Activated CD8-positive, alpha-beta T cell treated with anti-CD3 and anti-CD28 coated beads for 36 hours (primary cell): ENCODE measurements at places on chromosomes 5 and 9.

GRCh38 chr5:159509002-159509660 is 178.8 kb upstream of the IL12B start:
- H3K27ac ChIP-seq = no peak overlapping the region
- no peak overlapping the region for H3K4me3 ChIP-seq
- H3K36me3 ChIP-seq = no peaks in the 10 kb centered on the region
- no peak for DNase-seq

- H3K36me3 ChIP-seq = peaks cover 74% of the 10 kb centered on the region
- H3K4me1 ChIP-seq = peaks cover 2% of the 10 kb centered on the region
- no peaks in the 10 kb centered on the region for H3K27me3 ChIP-seq
- no peak for DNase-seq
Measured at GRCh38 chr9:86005253-86005775, 64.4 kb downstream of the NAA35 start.

- H3K27me3 ChIP-seq = no peaks in the 10 kb centered on the region
- peaks cover 20% of the 10 kb centered on the region for H3K4me1 ChIP-seq
- DNase-seq = no peak
- H3K4me3 ChIP-seq = no peak overlapping the region
- H3K27ac ChIP-seq = no peak overlapping the region
- H3K36me3 ChIP-seq = no peaks in the 10 kb centered on the region
Measured at GRCh38 chr5:139686356-139686705, 38.2 kb downstream of the CXXC5 start.

DNA sequence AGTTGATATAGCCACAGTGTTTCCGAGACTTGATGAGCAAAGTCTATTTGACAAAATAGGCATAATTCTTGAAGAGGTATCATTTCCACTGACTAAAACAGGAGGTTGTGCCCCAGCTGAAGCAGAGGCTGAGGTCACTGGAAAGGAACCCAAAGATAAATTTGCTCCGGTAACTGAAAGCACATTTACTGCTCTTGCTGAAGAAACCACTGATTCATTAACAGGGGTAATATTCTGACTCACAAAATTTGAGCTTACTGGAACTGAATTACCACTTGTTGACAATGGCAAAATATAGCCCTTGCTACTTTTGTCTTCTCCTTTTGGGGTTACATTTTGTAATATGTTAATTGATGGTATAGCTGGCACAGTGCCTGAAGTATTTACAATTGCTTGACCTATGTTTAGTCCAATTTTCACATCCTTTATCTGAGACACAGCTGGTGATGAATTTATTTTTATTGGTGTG is 30.2 kb downstream of the MLANA start:
- no peak overlapping the region for H3K27ac ChIP-seq
- no peak for DNase-seq
- H3K27me3 ChIP-seq = no peaks in the 10 kb centered on the region
- H3K4me1 ChIP-seq = peaks cover 2% of the 10 kb centered on the region
- peaks cover 29% of the 10 kb centered on the region for H3K36me3 ChIP-seq
- no peak overlapping the region for H3K4me3 ChIP-seq

DNA sequence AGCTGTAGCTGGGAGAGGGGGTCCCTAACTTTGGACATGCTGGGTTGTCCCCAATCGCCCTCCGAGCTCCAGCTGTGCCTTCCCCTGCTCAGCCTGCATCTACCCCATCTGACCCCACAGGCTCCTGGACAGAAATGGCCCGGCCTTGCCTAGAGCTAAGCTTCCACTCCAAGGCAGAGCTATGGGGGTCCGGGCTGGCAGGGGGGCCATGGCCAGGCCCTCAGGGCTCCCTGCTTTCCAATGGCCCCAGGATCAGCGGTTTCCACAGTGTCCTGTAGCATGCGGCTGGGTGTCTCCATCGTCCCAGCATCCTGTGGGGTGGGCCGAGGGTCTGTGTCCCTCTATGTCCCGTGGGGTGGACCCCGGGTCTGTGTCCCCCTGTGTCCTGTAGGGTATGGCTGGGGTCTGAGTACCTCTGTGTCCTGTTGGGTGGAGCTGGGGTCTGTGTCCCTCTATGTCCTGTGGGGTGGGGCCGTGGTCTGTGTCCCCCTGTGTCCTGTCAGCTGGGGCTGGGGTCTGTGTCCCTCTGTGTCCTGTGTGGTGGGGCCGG is 130.6 kb downstream of the RXRA start:
- H3K4me3 ChIP-seq = peak overlapping the region; percentile 72
- H3K4me1 ChIP-seq = peaks cover 16% of the 10 kb centered on the region
- DNase-seq = no peak
- H3K36me3 ChIP-seq = no peaks in the 10 kb centered on the region

- no peak overlapping the region for H3K27ac ChIP-seq
- H3K27me3 ChIP-seq = peaks cover 29% of the 10 kb centered on the region
- H3K4me1 ChIP-seq = no peaks in the 10 kb centered on the region
- no peak overlapping the region for H3K4me3 ChIP-seq
- H3K36me3 ChIP-seq = no peaks in the 10 kb centered on the region
Measured at GRCh38 chr9:35432076-35432475, 57.8 kb upstream of the RUSC2 start.

DNA sequence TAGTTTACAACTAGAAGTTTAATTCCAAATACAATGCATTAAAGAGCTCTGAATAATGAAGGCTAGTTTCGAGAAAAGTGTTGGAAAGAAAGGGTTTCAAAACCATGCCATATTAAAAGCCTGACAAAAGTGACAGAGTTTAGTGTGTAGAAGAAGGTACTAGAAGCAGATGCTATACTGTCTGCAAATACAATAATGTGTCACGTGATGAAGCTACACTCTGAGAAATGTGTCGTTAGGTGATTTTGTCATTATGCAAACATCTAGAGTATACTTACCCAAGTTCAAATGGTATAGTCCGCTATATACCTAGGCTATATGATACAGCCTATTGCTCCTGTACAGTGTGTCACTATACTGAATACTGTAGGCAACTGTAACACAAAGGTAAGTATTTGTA is 494.1 kb downstream of the TLE1 start:
- H3K27me3 ChIP-seq = no peaks in the 10 kb centered on the region
- no peaks in the 10 kb centered on the region for H3K36me3 ChIP-seq
- no peak for DNase-seq
- no peak overlapping the region for H3K27ac ChIP-seq
- no peak overlapping the region for H3K4me3 ChIP-seq
- H3K4me1 ChIP-seq = no peaks in the 10 kb centered on the region

DNA sequence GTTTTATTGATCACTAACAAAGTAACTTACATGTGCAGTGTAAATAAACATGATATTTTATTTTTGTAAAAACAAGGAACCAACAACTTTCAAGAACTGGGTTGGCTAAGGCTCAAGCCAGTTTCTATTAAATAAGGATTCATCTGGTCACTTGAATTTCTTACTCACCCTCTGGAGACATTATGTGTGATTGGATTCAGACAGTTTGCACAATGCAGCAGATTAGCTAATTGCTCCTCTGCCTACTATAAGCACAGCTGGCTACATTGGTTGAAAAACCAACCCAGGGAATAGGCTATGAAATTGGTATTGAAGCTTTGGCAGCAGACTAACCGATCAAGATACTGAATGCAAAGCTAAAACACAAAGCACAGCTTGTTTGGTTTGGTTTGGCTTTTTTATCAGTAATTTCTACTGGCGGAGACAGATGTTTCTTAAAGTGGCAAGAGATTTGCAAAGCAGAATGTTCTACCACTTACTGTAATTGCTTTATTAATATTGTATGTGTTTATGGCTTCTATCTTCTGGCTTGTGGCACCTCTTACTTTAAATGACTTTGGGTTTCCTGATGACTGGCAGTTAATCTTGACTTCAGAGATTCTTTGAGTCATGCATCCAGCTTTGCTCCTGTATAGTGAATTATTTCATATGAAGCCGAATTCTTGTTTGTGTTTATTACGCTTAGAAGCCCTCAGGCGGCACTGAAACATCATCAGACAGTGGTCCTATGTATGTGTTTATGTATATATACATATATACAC is 231.5 kb downstream of the MPDZ start:
- H3K27me3 ChIP-seq = no peaks in the 10 kb centered on the region
- H3K4me1 ChIP-seq = no peaks in the 10 kb centered on the region
- no peak overlapping the region for H3K4me3 ChIP-seq
- no peaks in the 10 kb centered on the region for H3K36me3 ChIP-seq
- H3K27ac ChIP-seq = no peak overlapping the region
- no peak for DNase-seq

- no peak overlapping the region for H3K27ac ChIP-seq
- peaks cover 13% of the 10 kb centered on the region for H3K27me3 ChIP-seq
- no peaks in the 10 kb centered on the region for H3K36me3 ChIP-seq
- DNase-seq = no peak
- no peak overlapping the region for H3K4me3 ChIP-seq
Measured at GRCh38 chr9:90259311-90260246, 383.0 kb downstream of the DIRAS2 start.

- no peaks in the 10 kb centered on the region for H3K36me3 ChIP-seq
- no peak overlapping the region for H3K27ac ChIP-seq
- no peak overlapping the region for H3K4me3 ChIP-seq
- no peak for DNase-seq
Measured at GRCh38 chr9:75612205-75612604, 278.3 kb upstream of the PCSK5 start.

DNA sequence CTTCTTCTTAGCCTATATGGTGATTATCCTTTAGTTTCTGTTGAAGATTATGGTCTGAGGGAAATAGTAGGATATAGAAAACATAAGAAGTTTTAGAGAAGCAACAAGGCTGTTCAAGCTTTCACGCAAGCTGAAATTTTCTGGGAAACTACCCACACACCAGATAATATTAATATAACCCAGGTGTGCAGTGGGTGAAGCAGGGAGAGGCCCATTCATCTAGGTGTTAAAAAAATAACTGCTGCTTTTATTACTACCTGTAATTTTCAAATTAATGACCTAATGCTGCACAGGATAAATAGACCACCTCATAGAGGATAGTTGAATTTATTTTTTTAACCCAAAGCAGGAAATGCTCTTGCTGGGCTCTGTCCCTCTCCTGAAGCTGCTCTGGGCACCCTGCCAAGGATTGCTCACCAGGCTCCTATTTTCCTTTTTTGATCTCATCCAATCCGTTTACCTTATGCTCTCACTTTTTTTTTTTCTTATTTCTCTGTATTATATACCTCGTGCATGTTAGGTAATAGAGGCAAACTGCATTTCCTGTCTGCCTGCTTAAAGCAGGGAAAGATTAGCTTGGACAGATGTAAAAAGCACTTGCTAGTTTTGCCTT is 124.3 kb upstream of the SLC12A2 start:
- H3K27me3 ChIP-seq = no peaks in the 10 kb centered on the region
- peaks cover 19% of the 10 kb centered on the region for H3K4me1 ChIP-seq
- no peak overlapping the region for H3K4me3 ChIP-seq
- no peak overlapping the region for H3K27ac ChIP-seq
- DNase-seq = peak; percentile 35

DNA sequence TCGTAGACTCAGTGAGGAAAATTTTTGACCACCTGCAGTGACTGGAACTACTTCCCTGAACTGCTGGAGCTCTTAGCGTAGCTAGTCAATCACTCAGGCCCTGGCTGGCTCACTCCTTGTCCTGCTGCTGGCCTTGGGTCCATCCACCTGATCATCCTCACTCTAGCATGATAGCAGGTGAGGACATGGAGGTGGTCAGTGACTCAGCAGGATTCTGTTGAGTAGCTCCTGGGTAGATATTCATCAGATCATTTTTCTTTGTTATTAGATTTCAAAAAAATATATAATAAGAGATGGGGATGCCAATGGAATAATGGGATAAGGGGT is 25.0 kb upstream of the SEMA4D start:
- H3K4me3 ChIP-seq = peak overlapping the region; percentile 64
- H3K36me3 ChIP-seq = peaks cover 1% of the 10 kb centered on the region
- H3K4me1 ChIP-seq = peaks cover 91% of the 10 kb centered on the region
- H3K27me3 ChIP-seq = no peaks in the 10 kb centered on the region
- DNase-seq = no peak
- peak overlapping the region; percentile 97 for H3K27ac ChIP-seq

GRCh38 chr5:136190904-136191303 is 2.1 kb downstream of the SMIM32 start:
- no peak for DNase-seq
- peaks cover 3% of the 10 kb centered on the region for H3K36me3 ChIP-seq
- peaks cover 2% of the 10 kb centered on the region for H3K4me1 ChIP-seq
- no peak overlapping the region for H3K4me3 ChIP-seq

DNA sequence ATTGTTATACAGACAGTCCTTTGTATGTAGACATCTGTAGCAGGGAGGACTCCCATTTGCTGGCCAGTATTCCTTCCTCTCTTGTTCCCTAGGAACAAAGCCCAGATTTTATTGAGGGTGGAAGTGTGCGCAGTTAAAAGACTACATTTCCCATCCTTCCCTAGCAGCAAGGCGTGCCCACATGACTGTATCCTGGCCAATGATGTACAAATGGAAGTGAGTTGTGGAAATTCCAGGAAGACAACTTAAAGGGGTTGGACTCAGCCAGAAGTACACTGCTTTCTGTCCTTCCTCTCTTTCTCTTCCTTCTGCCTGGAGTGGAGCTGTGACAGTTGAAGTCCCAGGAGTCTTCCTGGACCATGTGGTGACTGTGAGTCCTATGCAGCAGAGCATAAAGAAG is 89.0 kb downstream of the HRH2 start:
- H3K36me3 ChIP-seq = no peaks in the 10 kb centered on the region
- peaks cover 3% of the 10 kb centered on the region for H3K4me1 ChIP-seq
- H3K27ac ChIP-seq = no peak overlapping the region
- DNase-seq = no peak
- peaks cover 21% of the 10 kb centered on the region for H3K27me3 ChIP-seq

GRCh38 chr5:143871672-143872071 is 59.7 kb downstream of the HMHB1 start:
- no peaks in the 10 kb centered on the region for H3K4me1 ChIP-seq
- no peaks in the 10 kb centered on the region for H3K36me3 ChIP-seq
- DNase-seq = no peak
- no peak overlapping the region for H3K27ac ChIP-seq

DNA sequence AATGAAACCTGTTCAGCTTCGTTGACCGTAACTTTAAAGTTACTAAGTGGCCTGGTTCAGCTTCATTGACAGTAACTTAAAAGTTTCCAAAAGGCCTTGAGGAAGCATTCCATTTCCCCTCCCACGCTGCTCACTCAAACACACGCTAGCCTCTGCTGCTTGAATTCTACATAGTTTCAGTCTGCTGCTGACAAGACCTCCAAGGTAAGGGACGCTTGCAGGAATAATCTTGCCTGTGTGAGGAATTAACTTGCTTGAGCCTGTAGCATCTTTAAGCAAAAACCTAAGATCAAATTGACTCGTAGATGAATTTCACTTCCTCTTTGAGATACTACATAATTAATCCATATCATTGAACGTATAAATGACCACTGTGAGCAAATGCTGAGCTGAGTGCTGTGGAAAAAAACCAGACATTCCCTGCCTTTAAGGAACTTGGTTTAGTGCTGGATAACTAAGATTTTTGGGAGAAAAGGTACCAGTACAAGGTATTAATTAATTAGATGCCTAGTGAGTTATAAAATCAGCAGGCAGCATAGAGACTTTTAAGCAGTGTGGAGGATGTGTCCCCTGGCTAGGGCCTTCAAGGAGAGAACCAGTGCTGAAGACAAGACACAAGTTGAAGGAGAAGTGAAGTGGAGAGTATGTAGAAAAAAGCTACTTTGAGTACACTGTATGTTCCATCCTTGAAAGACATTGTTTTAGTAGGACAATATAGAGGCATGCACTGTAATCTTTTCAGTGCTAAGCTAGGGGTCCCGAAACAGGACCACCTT is 39.2 kb downstream of the GRAMD2B start:
- DNase-seq = no peak
- no peak overlapping the region for H3K4me3 ChIP-seq
- peaks cover 14% of the 10 kb centered on the region for H3K36me3 ChIP-seq
- H3K27me3 ChIP-seq = no peaks in the 10 kb centered on the region

GRCh38 chr5:172956936-172957335 is 2.3 kb upstream of the RPL26L1 start:
- peaks cover 34% of the 10 kb centered on the region for H3K4me1 ChIP-seq
- no peak overlapping the region for H3K27ac ChIP-seq
- peaks cover 17% of the 10 kb centered on the region for H3K36me3 ChIP-seq
- no peak for DNase-seq
- H3K27me3 ChIP-seq = no peaks in the 10 kb centered on the region
